Urothelium cell line (cell line): ENCODE measurements at places on chromosomes 11 and 22.

GRCh38 chr11:74288161-74288560, 23.3 kb downstream of the P4HA3 start:
- peak; percentile 66 for DNase-seq

DNA sequence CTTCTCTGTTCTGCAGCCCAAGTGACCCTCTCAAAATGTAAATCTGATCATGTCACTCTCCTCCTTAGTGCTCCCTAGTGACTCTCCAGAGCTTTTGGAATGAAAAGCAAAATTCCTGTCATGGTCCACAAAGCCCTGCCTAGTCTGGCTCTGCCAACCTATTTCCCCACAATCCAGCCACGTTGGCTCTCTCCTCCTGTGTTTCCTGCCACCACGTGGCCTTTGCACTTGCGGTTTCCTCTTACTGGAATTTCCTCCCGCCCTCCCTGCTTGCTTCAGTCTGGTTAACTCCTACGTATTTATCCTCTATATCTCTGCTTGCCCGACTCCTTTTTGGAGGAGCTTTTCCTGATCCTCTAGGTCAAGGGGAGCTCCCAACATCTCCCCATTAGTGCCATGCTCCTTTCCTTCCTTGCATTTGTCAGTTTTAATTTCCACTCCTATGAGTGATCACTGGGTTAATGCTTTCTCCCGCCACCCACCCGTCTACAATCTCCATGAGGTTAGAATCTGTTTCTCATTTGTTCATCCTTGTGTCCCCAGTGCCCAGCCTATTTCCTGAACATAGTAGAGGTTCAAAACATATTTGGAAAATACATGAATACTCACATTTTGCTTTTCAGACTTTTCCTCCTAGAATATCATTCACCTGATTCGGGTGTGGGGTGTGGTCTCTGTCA, 11.5 kb downstream of the NNMT start:
- DNase-seq = peak; percentile 71

- DNase-seq = no peak
Measured at GRCh38 chr22:41856469-41856868, 23.6 kb downstream of the SREBF2 start.

DNA sequence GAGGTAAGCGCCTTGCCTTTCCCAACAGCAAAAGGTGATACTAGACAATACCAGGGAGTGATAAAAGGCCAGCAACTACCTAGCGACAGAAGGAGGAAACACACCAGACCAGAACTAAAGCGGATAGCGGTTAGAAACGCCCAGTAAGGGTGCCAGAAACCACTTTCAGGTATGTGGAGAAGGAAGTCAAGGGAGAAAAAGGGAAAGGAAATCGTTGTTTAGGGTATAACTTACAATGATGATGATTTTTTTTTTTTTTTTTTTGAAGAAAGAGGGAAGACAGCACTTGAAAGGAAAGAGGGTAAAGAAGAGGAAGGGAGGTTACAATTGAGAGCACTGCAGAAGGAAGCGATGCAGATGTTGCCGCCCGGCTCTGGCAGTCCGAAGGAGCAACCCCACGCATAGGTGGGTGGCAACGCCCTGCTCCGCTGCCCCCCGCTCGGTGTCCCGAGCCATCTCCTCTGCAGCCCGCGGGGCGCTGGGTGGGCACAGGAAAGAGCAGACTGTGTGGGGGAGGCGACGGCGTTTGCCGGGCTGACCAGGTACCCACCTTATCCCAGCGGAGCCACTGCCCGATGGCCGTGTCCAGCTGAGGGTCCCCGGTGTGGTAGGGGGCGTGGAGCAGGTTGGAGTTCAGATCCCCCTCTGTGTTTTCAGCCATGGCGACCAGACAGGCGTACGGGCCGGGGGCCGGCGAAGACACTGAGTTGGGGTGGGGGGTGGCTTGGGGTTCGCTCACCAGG, 561 bp downstream of the PGM2L1 start:
- DNase-seq = peak; percentile 61

GRCh38 chr22:31944700-31945442, 536 bp downstream of the YWHAH start:
- DNase-seq = peak; percentile 64

GRCh38 chr11:57752954-57753353, 1.3 kb upstream of the BTBD18 start:
- no peak for DNase-seq

DNA sequence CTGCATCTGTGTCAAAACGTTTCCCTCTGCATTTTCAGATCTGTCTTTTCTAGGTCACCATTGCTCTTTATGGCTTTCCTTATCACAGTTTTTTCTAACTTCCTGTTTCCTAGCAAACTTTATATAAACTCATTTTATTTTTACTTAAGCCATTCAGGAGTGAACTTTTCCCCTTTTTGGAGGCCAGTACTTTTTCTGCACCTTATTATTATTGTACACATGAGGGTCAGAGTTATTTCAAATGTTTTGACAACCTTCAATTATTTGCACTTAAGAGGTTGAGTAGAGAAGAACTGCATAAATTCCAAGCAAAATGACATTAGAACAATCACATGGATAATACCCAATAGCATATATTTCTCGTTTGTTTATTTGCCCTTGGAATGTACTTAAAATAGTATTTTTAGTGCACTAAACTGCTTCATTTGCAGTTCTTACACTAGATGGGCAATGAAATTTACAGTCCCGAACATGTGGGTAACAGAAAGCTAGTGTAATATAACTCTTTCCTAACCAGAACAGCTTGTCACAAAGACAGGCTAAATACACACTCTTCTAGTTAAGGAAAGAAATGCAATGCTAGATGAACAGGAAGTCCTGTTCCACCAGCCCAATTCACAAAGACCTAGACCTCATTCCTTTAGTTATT, 79.5 kb downstream of the UBASH3B start:
- DNase-seq = no peak

DNA sequence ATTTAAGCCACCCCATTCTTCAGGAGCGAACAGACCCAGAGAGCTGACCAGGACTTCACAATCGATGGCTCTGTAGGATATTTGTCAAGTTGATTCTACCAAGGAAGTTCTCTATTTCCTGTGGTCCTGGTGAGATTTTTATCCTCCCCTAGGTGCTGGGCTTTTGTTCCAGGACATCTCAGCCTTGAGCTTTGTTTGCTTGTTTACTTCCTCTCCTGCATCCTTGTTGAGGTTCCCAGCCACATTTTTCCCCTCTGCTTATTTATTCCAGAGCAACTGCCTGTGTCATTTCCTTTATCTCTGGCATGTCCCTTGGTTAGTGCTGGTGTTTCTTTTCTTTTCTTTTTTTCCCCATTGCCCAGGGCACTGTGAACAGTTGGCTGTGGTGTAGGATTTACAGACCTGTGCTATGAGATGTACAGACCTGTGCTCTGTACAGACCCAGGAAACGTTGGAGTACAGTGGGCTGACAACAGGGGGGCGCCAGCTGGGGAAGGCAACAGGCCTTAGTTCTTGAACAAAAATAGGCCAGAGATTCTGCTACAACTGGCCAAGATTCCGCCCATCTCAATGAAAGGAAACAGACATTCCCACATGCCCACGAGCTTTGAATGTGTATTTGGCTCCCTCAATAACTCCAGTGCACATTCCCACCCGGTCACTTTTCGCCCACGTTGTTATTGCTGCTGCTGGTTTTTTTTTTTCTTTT, 235.9 kb upstream of the DDI1 start:
- no peak for DNase-seq

DNA sequence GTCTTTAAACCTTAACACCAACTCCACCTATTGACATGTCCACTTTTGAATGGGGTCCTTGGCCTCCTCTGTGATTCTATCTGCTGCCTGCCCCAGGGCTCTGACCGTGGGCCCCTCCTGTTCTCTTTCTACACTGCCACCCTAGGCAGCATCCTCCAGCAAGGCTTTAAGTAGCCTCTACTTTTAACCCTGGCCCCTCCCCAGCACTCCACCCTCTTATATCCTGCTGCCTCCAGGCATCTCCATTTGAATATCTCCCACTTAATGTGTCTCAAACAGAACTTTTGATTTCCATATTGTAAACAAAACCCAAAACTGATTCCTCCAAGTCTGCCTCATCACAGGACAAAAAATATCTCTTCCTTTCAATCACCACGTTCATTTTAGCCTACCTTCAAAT, 90.5 kb upstream of the ARHGAP32 start:
- no peak for DNase-seq

- DNase-seq = no peak
Measured at GRCh38 chr11:118896472-118896913, 12.8 kb downstream of the CXCR5 start.

DNA sequence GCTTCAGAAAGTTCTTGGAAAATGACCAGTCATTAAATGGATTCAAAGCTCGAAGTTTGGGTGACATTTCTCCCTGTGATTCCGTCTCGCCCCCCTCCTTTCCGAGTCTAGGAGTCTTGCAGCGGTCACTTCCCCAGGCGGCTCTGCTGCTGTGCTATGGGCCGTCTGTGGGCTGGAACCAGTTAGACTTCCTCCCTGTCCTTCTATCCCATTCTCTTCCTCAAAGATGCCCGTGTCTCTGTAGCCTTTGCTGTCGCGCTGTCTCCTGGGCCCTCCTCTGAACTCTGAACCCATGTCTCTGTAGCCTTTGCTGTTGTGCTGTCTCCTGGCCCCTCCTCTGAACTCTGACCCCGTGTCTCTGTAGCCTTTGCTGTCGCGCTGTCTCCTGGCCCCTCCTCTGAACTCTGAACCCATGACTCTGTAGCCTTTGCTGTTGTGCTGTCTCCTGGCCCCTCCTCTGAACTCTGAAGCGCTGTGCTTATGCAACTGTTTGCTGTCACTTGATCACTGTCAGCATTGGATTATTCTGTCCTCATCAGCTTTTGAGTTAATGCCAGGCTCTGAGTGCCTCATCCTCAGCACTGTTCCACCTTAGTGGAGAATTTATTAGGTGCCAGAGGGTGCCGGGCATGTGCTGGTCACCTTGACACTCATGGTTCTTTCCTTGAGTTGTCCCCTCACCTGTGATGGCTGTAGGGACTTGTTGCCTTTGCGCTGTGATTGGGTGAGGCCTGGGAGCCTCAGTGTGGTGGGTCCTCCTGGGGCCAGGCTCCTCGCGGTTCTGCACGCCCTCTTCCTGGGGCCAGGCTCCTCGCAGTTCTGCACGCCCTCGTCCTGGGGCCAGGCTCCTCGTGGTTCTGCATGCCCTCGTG, 173.3 kb downstream of the TBC1D22A start:
- DNase-seq = no peak

- DNase-seq = no peak
Measured at GRCh38 chr22:22452996-22453686, 55.4 kb downstream of the ZNF280B start.

DNA sequence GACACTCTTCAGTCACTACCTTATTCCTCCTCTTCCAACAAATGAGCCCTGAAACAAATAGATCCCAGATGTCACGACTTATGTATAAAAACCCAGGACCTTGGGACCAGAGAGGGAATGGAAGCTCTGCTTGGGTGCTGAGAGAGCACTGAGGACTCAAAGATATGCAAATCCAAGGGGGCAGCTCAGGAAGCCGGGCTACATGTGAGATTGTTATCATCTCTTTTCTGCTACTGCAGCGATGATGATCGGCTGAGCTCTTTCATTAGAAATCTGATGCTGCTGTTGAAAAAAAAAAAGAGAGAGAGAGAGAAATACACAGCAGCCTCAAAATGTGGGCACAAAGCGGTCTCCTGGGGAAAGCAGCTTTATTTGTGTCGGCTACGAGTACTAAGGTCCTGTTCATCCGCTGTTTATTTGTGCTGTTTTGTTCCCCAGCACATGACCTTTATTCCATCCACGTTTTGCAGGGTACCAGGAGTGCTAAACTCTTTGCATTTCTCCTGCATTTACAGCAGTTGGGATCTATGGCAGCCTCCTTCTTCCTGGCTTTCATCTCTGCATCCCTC, 120.2 kb downstream of the TRIM29 start:
- no peak for DNase-seq

DNA sequence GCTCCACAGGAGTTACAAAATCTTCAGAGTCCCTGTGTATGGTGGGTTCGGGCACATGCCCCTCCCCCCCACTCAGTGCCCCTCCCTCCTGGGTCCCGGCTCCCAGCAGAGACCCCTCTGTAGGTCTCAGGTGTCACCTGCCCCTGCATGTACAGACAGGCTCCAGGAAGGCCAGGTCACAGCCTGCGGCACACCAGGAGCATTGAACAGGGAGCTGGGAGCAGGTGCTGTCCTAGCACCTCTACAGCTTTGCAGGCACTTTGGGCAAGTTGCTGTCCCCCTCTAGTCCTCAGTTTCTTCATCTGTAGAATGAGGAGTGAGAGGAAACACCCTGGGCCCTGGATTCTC, 80.1 kb upstream of the RTL6 start:
- no peak for DNase-seq

- DNase-seq = no peak
Measured at GRCh38 chr11:12811861-12812260, 137.6 kb downstream of the TEAD1 start.

- no peak for DNase-seq
Measured at GRCh38 chr11:94112206-94112953, 16.3 kb upstream of the PANX1 start.
